ENCODE measurements at places on chromosomes 1 and 21.

GRCh38 chr1:107196973-107197562, 56.2 kb downstream of the NTNG1 start:
- H3K36me3 ChIP-seq = no peaks in the 10 kb centered on the region
- H3K27me3 ChIP-seq = no peaks in the 10 kb centered on the region
- no peak overlapping the region for H3K27ac ChIP-seq
- DNase-seq = peak; percentile 44
- H3K4me3 ChIP-seq = no peak overlapping the region
- no peaks in the 10 kb centered on the region for H3K4me1 ChIP-seq

- peaks cover 53% of the 10 kb centered on the region for H3K27me3 ChIP-seq
- DNase-seq = peak; percentile 45
- peaks cover 17% of the 10 kb centered on the region for H3K4me1 ChIP-seq
These were observed 14.4 kb downstream of the ABCG1 start for GRCh38 chr21:42233067-42233961.

- peak; percentile 78 for DNase-seq
- peaks cover 55% of the 10 kb centered on the region for H3K36me3 ChIP-seq
- no peak overlapping the region for H3K27ac ChIP-seq
- peaks cover 8% of the 10 kb centered on the region for H3K4me1 ChIP-seq
- no peaks in the 10 kb centered on the region for H3K27me3 ChIP-seq
These were observed 12.0 kb downstream of the MIIP start for GRCh38 chr1:12031039-12031980.

- no peak overlapping the region for H3K4me3 ChIP-seq
- no peak overlapping the region for H3K27ac ChIP-seq
- peaks cover 9% of the 10 kb centered on the region for H3K27me3 ChIP-seq
- no peak for DNase-seq
These were observed 47.6 kb downstream of the KCNJ6 start for GRCh38 chr21:37868446-37869295.

DNA sequence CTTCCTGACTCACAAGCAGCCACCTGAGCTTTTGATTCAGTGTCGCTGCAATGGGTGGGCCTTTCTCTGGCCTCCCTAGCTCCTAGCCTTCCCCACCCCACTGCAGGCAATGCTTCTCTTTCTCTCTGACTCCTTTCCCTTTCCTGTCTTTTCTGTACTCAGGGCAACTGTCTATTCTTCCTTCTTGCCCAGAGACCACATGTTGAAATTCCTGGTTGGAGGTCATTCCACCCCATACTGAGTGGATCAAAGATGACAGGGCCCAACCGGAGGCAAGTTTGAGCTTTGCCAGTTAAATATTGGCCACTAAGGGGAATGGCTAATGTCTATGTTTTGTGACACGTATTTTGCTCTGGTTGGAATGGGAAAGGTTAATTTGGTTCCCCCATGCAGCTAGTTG, 65.2 kb upstream of the ARID1A start:
- peaks cover 7% of the 10 kb centered on the region for H3K4me1 ChIP-seq
- no peak for DNase-seq
- H3K36me3 ChIP-seq = no peaks in the 10 kb centered on the region
- no peak overlapping the region for H3K4me3 ChIP-seq

DNA sequence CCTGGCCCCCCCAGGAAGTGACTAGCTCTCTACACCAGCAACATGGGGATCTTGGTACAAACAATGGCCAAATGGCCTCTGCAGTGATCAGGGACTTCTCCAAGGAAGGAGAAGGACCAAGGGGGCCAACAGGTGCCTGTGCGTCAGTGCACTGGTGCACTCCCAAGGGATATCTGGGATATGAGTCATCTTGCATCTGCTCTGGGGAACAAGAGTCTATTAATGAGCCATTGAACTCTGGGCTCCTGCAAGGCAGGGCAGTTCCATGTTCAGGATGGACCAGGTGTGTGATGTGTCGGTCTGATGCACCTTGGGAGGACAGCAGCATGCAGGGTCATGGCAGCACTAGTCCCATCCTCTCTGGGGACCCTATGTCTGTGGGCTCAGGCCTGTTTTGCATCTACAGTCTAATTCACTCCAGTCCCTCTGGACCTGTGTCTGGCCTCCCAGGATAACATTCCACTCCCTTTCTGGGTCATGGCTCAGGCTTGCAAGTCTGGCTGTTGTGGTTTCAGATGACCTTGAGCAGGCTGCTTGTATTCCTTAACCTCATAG, 125.3 kb downstream of the TRABD2B start:
- no peak for DNase-seq
- no peak overlapping the region for H3K4me3 ChIP-seq
- peaks cover 29% of the 10 kb centered on the region for H3K27me3 ChIP-seq
- H3K27ac ChIP-seq = no peak overlapping the region

GRCh38 chr1:60679524-60680375, 402.6 kb upstream of the NFIA start:
- H3K4me3 ChIP-seq = no peak overlapping the region
- no peaks in the 10 kb centered on the region for H3K27me3 ChIP-seq
- no peak for DNase-seq

GRCh38 chr1:200398373-200398772, 11.5 kb downstream of the ZNF281 start:
- DNase-seq = no peak
- peaks cover 6% of the 10 kb centered on the region for H3K36me3 ChIP-seq
- H3K27me3 ChIP-seq = no peaks in the 10 kb centered on the region

DNA sequence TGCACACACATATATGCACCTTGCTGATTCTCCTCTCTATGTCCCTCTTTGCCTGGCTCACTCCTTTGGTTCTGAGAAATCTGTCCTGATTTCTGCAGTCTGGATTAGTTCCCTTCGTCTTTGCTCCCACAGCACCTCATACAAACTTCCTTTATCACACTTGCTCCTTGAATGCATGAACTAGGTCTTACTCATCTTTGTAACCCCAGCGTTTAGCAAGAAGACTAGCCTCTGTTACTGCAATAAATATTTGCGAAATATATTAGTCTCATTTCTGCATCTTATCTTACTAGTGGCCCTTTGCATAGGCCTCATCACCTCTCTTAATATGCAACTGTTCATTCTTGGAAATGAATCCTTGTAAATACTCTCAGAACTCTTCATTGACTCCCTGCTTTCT, 11.4 kb downstream of the SMYD2 start:
- no peak overlapping the region for H3K27ac ChIP-seq
- H3K36me3 ChIP-seq = peaks cover 3% of the 10 kb centered on the region
- H3K27me3 ChIP-seq = no peaks in the 10 kb centered on the region

DNA sequence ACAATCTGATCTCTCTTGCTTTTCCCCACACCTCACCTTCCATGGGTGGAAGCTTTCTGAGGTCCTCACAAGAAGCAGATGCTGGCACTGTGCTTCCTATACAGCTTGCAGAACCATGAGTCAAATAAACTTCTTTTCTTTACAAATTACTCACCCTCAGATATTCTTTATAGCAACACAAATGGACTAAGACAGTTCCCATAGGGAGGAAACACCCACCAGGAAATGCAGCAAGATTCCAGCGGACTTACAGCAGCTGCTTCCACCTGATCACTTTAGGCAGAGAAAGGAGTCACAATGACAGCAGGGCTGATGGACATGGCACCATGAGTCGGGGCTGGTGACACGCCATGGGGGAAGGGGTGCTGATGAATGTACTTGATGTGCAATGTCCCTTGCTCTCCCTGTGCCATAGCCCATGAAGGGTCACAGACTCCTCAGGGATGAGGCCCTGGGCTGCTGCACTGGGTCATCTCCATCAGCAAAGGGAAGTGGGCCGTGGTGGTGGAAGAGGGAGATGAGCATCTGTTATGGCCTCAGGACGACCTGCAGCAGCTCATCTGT, 53.9 kb downstream of the PRSS38 start:
- H3K36me3 ChIP-seq = no peaks in the 10 kb centered on the region
- no peak for DNase-seq
- H3K27ac ChIP-seq = no peak overlapping the region
- H3K4me1 ChIP-seq = no peaks in the 10 kb centered on the region
- H3K27me3 ChIP-seq = peaks cover 14% of the 10 kb centered on the region
- H3K4me3 ChIP-seq = no peak overlapping the region

- H3K4me3 ChIP-seq = no peak overlapping the region
- no peaks in the 10 kb centered on the region for H3K27me3 ChIP-seq
- peak; percentile 34 for DNase-seq
- H3K36me3 ChIP-seq = no peaks in the 10 kb centered on the region
- H3K27ac ChIP-seq = no peak overlapping the region
These were observed 13.6 kb downstream of the INSRR start for GRCh38 chr1:156845055-156845952.

GRCh38 chr1:47209725-47210325, 20.0 kb upstream of the PDZK1IP1 start:
- no peak for DNase-seq
- H3K36me3 ChIP-seq = peaks cover 24% of the 10 kb centered on the region
- no peaks in the 10 kb centered on the region for H3K27me3 ChIP-seq
- H3K4me3 ChIP-seq = no peak overlapping the region
- H3K4me1 ChIP-seq = peaks cover 45% of the 10 kb centered on the region

GRCh38 chr1:8462371-8462892, 144.5 kb downstream of the SLC45A1 start:
- H3K4me3 ChIP-seq = no peak overlapping the region
- no peak for DNase-seq
- peaks cover 5% of the 10 kb centered on the region for H3K36me3 ChIP-seq

DNA sequence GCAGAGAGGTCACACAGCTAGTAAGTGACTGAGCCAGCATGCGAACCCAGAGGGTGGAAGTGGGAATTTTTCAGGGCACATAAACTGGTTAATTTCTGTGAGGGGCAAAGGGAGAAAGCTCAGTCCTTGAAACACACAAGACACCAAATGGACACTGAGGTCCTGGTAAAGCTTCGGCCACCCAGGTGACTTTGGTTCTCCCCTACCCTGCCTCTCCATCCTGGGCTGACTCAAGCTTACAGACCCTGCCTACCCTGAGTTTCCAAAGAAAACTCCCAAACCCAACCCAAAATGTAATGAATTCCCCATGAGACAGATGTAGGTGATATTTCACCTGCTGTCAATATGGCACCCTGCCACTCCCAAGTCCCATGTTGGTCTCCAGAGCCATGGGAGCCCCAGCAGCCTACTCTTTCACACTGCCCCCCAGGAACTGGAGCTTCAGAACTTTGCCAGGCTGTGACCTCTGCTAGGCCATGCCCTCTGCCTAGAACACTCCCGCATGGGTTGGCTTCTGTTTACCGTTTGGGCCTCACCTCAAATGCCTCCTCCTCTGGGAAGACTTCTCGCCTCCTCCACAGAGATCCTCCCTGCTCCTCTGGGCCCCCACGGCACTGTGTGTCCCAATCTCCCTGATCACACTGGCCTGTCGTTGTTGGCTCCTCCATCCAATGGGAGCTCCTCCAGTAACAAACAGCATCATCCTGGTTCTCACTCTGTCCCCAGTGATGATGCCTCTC, 3.7 kb upstream of the LRP8 start:
- H3K27me3 ChIP-seq = peaks cover 30% of the 10 kb centered on the region
- peaks cover 24% of the 10 kb centered on the region for H3K4me1 ChIP-seq

GRCh38 chr1:107963601-107964335, 1.2 kb downstream of the VAV3 start:
- H3K4me3 ChIP-seq = no peak overlapping the region
- DNase-seq = no peak
- no peaks in the 10 kb centered on the region for H3K4me1 ChIP-seq
- H3K27me3 ChIP-seq = peaks cover 34% of the 10 kb centered on the region
- H3K36me3 ChIP-seq = no peaks in the 10 kb centered on the region

DNA sequence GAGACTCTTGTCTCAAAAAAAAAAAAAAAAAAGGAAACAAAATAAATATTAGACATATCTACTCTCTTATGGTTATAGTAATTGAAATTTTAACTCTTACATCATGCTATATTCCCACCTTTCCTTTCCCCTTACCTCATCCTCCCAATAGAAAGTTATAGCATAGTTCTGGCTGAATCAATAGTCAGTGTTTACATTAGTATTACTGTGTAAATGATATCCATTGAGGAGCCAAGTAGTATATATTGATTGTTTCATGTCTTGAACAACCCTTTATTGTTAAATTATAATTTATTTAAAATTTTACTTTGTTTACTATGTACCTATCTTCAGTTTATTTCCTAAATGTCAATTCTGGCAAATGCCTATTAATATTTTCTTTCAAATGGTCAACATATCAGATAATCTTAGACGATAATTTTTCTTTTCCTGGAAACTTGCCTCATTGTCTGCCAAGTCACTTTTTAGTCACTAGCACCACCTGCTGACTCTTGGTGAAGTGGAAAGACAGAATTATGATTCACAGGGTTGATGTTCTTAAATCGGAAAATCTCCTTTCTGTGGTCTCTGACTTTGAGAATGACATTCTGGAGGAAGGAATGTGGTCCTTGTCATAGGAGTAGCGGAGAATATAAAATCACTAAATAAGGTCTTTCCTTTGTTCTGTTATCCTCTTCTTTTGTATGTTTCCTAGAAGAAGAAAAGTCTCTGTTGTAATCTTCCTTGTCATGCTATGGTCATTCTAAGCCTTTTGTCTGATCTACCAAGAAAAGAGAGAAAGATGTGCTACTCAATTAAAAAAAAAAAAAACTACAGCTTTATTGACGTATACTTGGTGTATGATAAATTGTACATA, 8.6 kb downstream of the HJV start:
- no peak overlapping the region for H3K4me3 ChIP-seq
- H3K36me3 ChIP-seq = no peaks in the 10 kb centered on the region
- peak; percentile 57 for DNase-seq
- H3K27ac ChIP-seq = no peak overlapping the region

DNA sequence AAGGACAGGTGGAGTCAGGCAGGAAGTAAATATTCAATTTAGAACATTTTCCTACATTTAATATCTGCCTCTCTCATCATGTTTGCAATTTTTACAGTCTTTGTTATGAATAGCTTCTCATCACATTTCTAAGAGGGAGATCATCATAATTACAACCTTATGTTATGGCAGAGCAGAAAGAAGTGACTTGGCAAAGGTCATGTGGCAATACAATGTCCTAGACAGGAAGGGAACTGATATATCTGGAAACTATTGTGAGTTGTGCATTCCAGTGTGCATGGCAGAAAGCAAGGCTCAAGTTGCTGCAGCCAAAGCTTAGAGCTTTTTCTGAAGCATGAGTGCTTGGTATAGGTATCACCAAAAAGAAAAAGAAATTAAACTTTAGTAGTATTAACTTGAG, 43.8 kb upstream of the PRRX1 start:
- no peaks in the 10 kb centered on the region for H3K27me3 ChIP-seq
- H3K4me3 ChIP-seq = no peak overlapping the region
- no peaks in the 10 kb centered on the region for H3K4me1 ChIP-seq
- no peak for DNase-seq

DNA sequence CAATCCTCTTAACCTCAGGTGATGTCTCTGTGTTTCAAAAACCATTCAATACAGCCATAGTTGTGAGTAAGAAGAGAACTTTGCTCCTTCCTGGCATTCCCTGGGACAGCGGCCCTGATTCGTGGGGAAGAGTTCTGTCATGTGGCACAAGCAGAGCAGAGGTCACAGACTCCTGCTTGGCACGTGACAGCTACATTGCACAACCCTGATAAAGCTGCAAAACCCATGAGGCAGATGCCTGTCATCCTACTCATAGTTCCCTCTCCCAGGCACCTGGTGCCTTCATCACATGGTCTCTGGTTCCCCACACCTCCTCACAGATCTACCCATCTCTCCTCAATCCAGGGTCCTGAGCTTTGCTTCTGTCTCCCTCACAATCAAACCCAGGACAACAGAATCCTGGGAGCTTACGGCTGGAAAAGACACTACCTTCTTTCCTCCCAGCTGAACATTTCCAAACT, 70.8 kb downstream of the PLPP3 start:
- peaks cover 37% of the 10 kb centered on the region for H3K4me1 ChIP-seq
- no peak overlapping the region for H3K4me3 ChIP-seq
- H3K27ac ChIP-seq = no peak overlapping the region
- H3K36me3 ChIP-seq = no peaks in the 10 kb centered on the region
- no peak for DNase-seq

GRCh38 chr1:169024800-169025271, 81.7 kb upstream of the ATP1B1 start:
- no peak overlapping the region for H3K4me3 ChIP-seq
- no peak for DNase-seq
- H3K36me3 ChIP-seq = no peaks in the 10 kb centered on the region
- H3K27ac ChIP-seq = no peak overlapping the region
- H3K4me1 ChIP-seq = peaks cover 5% of the 10 kb centered on the region
